Stimulated activated CD8-positive, alpha-beta memory T cell treated with anti-CD3 and anti-CD28 coated beads, Interleukin-7, amount 100 ng/mL, for 24 hours (primary cell): ENCODE measurements at places on chromosomes 1 and 21.

DNA sequence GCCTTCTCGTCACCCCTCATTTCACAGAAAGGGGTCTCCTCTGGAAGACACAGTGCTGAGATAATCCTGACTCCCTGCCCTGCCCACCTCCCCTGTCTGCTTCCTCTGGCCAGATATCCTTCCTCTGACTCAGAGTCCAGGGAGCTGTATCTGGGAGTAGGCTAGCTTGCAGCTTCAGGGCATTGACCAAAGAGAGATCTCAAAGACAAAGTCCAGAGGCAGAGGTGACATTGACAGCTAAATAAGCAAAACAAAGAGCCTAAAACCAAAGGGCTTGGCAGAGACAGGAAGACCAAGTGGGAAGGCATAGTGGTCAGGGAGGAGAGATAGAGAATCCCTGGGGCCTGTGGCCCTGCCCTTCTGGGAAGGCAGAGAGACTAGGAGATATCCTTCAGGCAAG is 64.9 kb downstream of the TNR start:
- no peak for DNase-seq

DNA sequence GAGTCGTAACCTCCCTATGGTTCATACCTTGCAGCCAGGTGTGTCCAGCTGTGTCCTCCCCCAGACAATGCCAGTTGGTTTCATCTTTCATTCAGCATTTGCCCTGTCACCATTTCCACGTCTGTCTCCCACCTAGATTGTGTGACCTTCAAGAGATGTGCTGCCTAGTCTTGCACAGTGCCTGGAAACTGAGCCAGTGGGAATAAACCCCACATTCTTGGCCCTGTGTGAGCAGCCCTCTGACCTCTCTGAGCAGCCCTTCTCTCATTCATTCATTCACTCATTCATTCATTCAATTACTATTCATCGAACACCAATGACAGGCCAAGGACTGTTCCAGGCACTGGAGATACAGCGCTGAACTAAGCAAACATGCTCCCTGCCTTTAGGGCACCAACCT is 115.7 kb downstream of the GRIK3 start:
- DNase-seq: no peak

DNA sequence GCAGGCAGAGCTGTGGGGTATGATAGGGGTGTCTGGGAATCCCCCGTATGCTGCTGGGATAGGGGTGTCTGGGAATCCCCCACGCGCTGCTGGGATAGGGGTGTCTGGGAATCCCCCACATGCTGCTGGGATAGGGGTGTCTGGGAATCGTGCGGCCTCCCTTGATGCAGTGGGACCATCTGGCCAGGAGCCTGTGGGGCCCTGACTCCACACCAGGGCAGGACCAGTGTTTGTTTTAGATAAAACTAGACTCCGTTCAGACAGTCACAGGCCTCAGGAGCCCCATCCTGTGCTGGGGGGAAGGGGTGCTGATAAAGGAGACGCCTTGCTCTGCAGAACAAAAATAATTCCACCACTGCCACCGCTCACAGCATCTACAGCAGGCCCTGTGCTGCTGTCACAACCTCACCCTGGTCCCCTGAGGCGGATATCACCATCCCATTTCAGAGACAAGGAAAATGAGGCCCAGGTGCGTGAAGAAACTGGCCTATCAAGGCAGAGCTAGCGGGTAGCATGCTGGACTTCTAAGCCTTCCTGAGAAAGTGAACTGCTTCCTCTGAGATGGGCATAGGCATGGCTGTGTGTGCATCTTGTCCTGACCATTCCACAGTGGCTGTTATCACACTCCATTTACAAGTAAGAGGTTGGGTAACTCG is 24.0 kb downstream of the ECE1 start:
- DNase-seq: no peak

GRCh38 chr21:42400525-42400924 is 3.2 kb upstream of the UBASH3A start:
- DNase-seq: no peak

GRCh38 chr1:204532832-204533231 is 16.6 kb downstream of the MDM4 start:
- DNase-seq: no peak

DNA sequence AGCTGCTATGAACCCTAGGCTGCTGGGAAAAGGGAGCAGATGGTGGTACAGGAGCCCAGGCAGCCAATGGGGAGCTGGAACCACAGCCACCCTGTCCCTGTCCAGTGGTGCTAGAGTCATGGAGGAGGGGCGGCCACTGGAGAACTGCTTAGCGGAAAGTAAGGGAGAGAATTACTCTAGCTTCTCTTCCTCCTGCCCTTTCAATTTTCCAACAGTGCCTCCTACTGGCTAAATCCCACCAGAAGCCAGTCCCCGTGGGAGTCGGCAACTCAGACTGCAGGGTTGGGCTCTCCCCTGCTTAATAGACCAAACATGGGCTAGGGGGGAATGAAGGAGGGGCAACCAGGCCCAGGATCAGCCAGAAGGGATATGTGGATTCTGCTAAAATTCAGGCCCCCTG is 154.5 kb downstream of the ACTL8 start:
- DNase-seq: no peak

DNA sequence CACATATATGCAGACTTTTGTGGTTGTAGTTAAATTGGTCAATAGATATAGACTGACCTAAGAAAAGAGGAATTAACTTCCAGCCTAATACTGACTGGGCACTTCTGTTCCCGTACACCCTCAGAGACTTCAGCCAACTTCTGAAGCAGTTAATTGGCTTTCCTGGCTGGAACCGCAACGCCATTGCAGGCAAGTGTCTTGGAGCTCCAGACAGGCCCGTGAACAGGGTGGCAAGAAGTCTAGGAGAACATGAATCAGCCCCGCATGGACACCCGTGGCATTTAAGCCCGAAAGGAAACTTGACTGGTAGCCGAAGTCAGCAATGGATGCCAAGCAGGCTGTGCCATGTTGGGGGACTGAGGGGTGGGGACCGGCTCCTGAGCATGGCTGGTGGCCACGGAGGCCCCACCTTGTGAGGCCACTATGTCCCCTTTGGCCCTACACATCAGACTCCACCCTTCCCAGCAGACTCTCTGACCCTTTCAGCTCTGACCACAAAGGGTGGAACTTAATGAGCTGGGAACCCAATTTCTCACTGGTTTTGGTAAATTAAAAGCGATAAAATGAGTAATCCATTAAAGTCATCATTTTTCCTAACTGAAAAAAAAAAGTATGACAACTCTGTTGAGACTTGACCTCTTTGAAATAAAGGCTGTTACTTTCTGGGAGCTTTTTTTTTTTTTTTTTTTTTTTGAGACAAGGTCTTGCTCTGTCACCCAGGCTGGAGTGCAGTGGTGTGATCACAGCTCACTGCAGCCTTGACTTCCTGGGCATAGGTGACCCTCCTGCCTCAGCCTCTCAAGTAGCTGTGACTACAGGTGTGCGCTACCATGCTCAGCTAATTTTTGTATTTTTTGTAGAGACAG is 54.1 kb downstream of the RUNX1 start:
- DNase-seq: no peak

GRCh38 chr1:191255354-191256054 is 777.8 kb upstream of the BRINP3 start:
- DNase-seq: no peak

DNA sequence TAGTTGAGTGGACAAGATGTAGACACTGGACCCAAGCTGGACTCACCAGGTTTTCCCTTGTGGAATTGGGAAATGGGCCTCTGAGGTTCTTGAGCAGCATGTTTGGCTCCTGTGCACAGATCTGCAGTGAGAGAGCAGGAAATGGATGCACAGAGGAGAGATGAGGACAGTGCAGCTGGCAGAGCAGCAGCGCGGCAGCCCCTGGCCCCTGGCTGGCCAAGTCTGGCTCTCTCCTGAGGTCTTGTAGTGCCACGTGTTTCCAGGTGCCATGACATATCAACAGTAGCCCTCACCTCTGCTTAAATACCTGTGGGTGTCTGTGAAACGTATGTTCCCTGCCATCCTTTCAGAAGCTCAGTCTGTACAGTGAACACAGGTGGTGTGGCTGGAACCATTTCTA is 19.2 kb upstream of the BCL10 start:
- DNase-seq: no peak

- no peak for DNase-seq
Observed at GRCh38 chr1:94611681-94612475, 70.3 kb upstream of the F3 start.

DNA sequence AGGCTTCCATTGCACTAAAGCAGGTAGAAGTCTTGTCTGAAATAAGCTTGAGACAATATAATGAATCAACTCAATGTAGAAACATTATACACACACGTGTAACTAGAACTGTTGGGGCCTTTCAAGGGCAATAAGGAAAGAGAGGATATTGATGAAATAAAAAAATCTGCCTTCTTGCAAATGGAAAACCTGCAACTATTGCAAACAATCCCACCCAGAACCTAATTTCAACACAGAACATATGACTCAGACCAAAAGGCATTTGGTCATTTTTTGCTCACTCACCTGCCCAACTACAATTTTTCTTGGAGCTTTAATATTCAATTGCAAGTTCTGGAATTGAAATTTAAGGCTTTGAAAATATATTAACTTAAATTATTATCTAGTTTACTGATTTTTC is 900.1 kb downstream of the TTLL7 start:
- no peak for DNase-seq

- no peak for DNase-seq
Observed at GRCh38 chr1:51618715-51619114, 1.8 kb downstream of the OSBPL9 start.

GRCh38 chr21:30646904-30647414 is 4.3 kb downstream of the KRTAP20-3 start:
- DNase-seq: no peak

GRCh38 chr1:20873311-20873710 is 86.2 kb upstream of the HP1BP3 start:
- DNase-seq: no peak

GRCh38 chr1:151147132-151147503 is 687 bp upstream of the SEMA6C start:
- no peak for DNase-seq

DNA sequence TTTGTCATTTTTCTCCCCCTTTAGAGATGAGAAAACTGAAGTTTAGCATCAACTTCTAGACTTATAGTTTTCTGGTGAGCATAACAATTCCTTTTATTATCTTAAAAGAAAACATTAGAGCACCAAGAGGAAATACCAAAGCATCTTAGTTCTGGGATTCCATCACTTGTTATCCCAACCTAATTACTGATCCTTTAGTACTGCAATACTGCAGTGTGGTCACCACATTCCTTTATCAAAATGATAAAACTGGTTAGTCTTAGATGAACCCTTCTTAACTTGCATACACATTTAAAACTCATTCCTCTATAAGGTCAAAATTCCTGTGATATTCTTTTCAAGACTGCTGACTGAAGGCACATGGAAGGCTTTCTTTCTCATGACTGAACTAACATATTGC is 23.1 kb downstream of the SOD1 start:
- no peak for DNase-seq

GRCh38 chr1:48889082-48889481 is 112.4 kb upstream of the BEND5 start:
- DNase-seq: no peak

DNA sequence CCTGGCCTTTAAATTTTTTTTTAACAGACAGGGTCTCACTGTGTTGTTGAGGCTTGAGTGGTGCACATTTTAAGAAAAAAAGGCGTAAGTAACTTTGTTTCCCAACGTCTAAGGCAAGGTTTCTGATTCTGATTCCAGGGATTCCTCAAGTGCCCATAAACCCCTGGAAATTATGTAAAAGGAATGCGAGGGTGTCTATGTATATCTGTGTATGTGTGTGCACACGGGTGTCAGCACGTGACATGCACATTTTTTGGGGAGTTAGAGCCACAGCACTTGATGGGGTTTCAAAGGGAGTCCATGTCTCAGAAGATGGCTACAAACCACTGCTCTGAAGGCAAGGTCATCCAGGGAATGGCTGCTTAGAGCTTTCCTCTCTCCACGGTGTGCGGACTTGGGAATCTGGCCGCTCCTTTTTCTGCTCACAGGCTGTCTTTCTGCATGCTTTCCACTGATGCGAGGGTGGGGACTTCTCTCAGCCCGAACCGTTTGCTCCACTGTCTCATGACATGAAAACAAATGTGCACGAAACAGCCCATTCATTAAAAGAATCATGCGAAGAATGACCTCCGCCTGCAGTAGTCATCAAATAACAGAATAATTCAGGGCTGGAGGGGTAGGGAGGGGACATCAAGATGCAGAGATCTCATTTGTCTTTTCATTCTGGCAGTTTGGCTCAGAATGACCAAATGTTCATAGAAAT is 18.7 kb upstream of the RERE start:
- DNase-seq: no peak

DNA sequence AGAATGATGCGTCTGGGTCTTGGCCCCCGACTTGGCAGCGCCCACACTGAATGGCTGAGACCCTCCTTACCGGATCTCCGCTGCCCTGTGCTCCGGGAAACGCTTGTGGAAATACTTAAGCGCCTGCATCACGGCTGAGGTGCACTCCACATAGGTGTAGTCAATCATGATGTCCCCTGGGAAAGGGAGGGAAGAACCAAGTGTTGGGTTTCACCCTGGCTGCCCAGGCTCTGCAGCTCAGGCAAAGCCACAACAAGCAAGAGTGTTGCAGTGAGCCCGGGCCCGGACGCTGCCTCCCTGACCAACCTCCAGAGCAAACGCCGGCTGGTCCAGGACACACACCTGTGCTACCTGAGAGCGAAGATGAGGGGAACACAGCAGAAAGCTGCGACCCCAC is 21.5 kb upstream of the SPATC1L start:
- DNase-seq: no peak

- DNase-seq: no peak
Observed at GRCh38 chr1:240909701-240910457, 297.9 kb upstream of the GREM2 start.

- no peak for DNase-seq
Observed at GRCh38 chr1:24644100-24644384, 940 bp downstream of the SRRM1 start.

DNA sequence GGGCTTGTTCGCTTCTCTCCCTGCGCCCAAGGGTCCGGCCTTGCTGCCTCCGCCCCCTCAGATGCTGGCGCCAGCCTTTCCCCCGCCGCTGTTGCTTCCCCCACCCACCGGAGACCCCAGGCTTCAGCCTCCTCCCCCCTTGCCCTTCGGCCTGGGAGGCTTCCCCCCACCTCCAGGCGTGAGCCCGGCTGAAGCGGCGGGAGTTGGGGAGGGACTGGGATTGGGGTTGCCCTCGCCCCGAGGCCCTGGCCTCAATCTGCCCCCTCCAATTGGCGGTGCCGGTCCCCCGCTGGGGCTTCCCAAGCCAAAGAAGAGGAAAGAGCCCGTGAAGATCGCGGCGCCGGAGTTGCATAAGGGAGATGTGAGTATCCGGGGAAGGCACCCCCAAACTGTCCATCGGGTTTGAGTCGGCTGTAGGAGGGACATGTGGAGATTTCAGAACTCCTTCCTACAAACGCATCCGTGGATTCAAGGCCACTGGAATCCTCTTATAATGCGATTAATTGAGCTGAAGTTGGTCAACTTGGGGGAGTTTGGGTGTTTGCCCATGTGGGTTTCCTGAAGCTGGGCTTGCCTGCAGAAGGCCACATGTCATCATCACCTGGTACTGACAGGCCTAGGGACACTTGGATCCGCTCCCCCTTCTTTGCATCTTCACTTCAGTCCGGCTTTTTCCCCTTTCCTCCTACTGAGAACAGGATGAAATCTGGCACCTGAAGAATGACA is 707 bp downstream of the PRCC start:
- no peak for DNase-seq
